ENCODE measurements at places on chromosomes 2 and 18.

DNA sequence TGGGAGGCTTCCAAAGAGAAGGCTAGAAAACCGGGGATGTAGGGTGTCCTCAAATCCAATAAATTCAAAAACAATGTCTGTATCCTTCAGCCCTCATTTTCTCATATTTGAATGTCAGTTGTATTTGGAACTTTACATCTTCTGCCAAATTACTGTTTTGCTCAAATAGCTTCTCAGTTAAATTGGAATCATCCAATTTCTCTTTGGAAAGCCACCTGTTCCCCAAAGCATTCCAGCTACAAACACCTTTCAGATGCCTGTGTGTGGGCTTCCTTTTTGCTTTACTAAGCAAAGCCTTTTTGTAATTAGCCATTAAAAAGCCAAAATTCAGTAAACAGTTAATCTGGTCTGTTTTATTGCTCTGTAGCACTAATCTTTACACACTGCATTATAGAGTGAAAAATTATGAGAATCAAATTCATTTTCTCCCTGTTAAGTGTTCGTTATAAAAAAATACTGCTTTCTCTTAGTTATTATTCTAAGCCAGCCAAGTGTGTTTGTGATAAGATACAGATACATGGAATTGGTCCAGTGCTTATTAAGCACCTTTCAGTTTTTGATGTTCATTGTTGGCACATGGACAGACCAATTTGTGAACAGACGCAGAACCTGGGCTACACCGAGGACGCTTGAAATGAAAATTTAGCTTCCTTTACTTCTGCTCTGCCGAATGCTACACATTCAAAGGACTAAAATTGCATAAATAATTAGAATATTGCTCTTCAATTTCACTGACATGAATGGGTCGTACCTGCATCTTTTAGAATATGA, 151.6 kb downstream of the RTN4 start:
- DNase-seq, result no peak

GRCh38 chr2:69026026-69026425, 13.0 kb downstream of the ANTXR1 start:
- DNase-seq, result no peak

DNA sequence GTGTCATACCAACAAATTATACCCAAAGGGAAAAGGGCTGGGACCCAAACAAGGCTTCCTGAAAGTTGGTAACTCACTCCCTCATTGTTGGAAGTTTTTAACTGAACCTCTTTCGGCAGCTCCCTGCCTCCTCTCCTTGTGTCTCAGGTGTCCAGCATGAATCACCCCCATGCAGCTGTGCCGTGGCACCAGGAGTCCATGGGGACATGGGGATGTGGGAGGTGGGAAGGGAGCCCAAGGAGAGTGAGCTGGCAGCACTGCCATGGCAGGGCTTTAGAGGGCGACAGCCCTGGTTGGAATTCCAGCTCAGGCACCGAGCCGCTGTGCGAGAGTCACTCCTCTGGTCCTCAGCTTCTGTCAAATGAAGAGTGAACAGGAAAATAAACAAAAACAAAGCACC, 12.5 kb upstream of the GYPC start:
- DNase-seq, result no peak

DNA sequence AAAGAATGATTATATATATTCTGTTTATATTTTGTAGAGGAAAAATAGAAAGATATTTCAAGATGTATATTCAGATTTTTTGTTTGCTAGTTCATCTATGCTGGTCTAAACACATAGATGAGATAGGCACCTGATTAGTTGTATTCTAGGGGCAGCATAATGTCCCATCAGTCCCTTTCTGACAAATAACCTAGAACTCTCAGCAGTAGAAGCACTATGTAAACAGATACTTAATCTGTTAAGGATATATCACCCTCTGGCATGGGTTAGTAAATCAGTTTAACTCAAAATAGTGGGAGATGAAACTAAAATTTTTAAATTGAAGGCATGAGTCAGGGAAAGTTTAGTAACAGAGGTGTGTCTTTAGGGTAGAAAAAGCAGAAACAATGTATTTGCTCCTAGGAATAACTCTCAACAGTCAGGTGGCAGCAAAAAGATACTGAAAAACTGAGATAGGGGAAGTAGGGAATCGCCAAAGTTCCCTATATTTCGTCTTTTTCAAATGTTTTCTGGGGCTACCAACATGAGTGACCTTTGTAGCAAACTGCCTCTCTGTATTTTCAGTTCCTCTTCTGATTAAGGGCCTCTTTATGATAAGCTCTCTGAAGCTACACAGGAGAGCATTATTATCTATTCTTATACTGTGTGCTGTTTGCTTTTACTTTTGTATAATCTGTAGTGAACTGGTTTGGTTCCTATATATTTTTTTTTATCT, 5.7 kb downstream of the PPP1R1C start:
- no peak for DNase-seq

GRCh38 chr18:79962835-79963657, 1.4 kb upstream of the HSBP1L1 start:
- DNase-seq, result no peak

DNA sequence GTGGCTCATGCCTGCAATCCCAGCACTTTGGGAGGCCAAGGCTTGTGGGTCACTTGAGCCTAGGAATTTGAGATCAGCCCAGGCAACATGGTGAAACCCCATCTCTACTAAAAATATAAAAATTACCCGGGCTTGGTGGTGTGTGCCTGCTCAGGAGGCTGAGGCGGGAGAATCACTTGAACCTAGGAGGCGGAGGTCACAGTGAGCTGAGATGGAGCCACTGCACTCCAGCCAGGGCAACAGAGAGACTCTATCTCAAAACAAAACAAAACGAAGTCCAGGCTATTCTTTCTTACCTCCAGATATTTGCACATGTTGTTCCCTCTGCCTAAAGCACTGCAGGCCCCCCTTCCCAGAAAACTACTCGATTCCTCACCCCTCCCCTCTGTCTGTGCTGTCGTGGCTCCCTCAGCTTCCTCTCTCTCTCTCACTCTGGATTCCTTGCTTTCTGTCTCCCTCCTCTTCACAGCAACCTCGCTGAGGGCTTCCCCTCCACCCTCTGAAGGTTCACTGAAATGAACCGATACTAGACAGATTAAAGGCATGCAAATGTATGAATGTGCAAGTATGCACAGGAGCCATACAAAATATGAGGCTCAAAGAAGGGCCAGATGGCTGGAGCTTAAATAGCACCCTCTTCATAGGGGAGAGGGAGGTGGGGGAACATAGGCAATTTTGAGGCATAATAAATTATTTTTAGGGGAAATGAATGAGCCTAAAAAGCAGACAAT, 18.5 kb downstream of the TMEM177 start:
- DNase-seq, result no peak
